ENCODE measurements at places on chromosomes 12 and 14. TPM values are rescaled to one million over a fixed set of nuclear protein-coding genes. Genes with fewer than 3 reads are reported as not detected.
A peak's percentile ranks its signal among the peaks of the same experiment; 100 is the strongest.

Gene MMP14
- polyA plus RNA-seq, result 85.4 TPM

Gene C1R
- polyA plus RNA-seq, result 257 TPM

Gene TMEM229B
- 1.2 TPM for polyA plus RNA-seq

Gene TBC1D30
- 3.5 TPM for polyA plus RNA-seq

Gene MORN3
- 0.90 TPM for polyA plus RNA-seq

Gene ZBTB42
- 4.6 TPM for polyA plus RNA-seq

Gene NOC4L
- polyA plus RNA-seq, result 34.9 TPM

Gene CACNA2D4
- polyA plus RNA-seq, result 5.8 TPM

GRCh38 chr12:27424631-27425230 is 21.8 kb upstream of the SMCO2 start:
- DNase-seq, result no peak

GRCh38 chr12:45124485-45125155 is 73.7 kb upstream of the DBX2 start:
- DNase-seq, result no peak

- no peak for DNase-seq
Measured at GRCh38 chr14:105390849-105391500, 7.4 kb upstream of the TEX22 start.

DNA sequence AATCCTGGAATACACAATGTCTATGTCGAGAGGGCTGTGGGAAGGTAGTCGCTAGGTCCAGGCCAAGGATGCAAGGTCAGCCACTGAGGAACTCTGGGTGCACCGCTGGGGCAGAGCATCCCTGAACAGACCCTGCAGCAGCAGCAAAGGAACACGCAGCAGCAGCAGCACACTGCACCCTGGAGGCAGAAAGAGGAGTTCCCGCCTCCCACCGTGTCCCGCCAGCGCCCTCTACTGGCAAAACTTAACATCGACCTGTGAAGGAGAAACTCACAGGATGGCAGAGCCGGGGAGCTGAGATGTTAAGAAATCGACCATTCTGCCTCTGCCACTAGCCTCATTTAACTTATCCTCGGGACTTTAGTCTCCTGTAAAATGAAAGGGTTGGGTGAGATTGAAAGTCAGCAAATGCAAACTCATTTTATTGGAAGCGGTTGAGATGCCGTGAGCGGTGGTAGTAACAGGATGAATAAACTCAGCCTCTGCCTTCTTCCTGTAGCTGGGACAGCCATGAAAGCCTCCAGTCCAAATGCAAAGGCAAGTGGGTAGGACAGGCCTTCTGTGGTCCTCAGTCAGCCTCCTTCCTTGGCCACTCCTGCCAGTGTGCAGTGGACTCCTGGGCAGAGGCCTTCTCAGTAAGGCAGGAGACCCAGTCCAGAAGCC is 45.6 kb downstream of the STAB2 start:
- no peak for DNase-seq

GRCh38 chr14:96795109-96795828 is 1.9 kb upstream of the VRK1 start:
- no peak for DNase-seq

- peak; percentile 72 for DNase-seq
Measured at GRCh38 chr12:46209914-46210872, 58.6 kb downstream of the SLC38A1 start.

GRCh38 chr14:64915797-64916196 is 1.5 kb downstream of the CHURC1 start:
- DNase-seq, result no peak

GRCh38 chr12:101441461-101442224 is 33.5 kb upstream of the SPIC start:
- no peak for DNase-seq

DNA sequence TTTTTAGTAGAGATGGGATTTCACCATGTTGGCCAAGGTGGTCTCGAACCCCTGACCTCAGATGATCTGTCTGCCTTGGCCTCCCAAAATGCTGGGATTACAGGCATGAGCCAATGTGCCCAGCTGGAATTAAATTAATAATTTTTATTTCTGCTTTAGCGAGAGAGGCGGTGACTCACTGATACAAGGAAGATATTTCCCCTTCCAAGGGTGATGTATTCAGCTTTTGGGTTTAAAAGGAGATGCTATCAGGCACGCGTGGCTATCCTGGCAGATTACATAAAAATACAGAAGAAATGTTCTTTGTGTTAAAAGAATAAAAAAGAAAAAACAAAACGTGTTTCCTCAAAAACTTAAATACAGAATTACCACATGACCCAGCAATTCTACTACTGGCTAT is 12.4 kb upstream of the P2RX7 start:
- DNase-seq, result no peak

- DNase-seq, result no peak
Measured at GRCh38 chr14:24665440-24665991, 31.5 kb upstream of the GZMB start.

GRCh38 chr14:99534863-99535262 is 53.7 kb downstream of the CCNK start:
- DNase-seq, result peak; percentile 90

DNA sequence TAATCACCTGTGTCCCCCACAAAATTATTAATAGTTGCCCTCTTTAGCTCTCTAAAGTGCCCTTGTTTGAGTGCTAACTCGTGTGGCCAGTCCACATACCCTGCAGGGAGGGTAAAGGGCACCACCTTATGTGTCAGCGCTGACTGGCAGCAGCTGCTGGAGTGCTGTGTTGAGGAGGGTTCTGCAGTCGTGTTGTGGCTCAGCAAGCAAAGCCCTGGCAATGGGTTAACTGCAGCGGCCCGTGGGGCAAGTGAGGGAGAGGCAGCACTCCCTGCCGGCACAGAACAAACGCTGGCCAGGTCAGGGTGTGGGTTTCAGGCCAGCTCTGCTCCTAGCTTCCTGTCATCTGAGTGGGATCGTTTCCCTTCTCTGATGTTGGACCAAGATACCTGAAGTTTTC is 369.8 kb downstream of the CACNA1C start:
- no peak for DNase-seq

GRCh38 chr14:52338051-52338681 is 24.1 kb downstream of the PTGER2 start:
- DNase-seq, result no peak

- no peak for DNase-seq
Measured at GRCh38 chr14:102362084-102362483, 606 bp downstream of the CINP start.

DNA sequence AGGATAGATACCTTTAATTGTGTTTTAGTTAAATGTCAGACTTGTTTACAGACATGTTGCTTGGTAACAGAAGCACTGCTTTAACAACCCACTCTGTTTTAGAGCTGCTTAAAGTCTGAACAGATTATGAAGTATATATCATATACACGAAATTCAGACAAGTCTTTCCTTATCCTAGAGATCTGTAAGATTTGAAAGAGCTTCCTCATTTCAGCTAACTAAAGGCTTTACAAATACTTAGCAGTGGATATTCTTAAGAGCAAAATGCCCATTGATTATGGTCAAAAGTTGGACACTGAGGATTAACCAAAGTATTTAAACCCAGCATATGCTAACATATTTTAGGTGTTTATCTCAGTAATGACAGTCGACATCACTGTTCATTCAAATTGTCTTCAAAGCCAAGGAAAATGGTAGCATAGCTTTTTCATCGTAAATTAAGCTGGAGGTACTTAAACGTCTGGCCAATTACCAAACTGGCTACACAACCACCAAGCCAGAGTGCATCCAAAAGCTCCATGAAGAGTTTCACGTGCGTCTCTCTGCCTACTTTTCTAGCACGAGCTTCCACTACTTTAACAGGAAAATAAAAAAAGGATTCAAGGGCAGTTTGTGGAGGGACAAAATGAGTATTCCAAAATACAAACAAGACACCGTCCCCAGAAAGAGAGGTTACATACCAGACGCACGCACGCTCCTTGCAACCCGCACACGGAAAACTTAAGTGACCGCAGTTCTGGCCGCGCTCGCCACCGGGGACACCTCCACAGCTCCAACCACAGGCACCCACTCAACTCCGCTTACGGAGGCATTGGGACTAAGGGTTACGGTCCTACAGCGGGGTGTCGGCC is 565 bp downstream of the CEP83 start:
- DNase-seq, result no peak

GRCh38 chr14:102363182-102363943 is 622 bp downstream of the TECPR2 start:
- DNase-seq, result peak; percentile 74

Measured in sigmoid colon (tissue), 7 donors.